ENCODE measurements at places on chromosomes 11 and 22.

- DNase-seq = no peak
Measured at GRCh38 chr22:41978732-41979131, 9.5 kb downstream of the SEPTIN3 start.

DNA sequence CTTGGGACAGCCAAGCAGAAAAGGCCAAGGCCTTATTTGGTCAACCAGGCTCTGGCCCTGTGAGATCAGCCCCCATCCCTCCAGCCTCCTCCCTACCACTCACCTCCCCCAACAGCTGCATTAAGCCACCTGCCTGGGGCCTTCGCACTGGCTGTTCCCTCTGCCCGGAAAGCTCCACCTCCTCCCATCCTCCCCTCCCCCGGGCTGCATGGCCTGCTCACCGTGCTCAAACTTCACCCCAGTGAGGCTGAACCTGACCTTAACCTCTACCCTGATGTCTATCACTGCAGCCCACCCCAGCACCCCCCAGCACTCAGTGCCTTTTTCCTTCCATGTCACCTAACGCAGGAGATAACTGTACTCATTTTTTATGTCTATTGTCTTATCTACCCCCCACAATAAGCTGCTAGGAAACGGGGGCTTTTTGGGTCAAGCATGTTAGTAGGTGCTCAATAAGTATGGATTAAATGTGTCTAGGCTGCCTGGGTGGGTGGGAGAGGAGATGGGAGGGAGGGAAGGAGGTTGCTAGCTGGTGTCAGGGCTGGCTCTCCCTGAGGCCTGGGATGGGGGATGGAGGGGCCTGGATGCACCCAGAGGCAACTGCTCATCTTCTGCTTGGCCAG lies 912 bp downstream of the PTPRCAP start:
- peak; percentile 71 for DNase-seq

GRCh38 chr11:61616434-61616833 lies 35.6 kb upstream of the SYT7 start:
- DNase-seq = no peak

DNA sequence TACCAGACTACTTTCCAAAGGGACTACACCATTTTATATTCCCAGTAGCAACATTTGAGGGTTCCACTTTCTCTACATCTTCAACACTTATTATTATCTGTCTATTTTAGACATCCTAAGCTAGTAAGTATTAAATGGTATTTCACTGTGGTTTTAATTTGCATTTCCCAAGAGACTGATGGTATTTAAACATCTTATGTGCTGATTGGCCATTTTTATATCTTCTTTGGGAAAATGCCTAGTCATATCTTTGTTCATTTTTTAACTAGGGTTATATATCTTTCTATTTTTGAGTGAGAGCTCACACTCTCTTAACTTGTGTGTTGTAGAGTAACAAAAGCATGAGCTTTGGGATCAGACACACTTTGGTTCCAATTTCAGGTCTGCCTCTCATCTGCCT lies 73.7 kb downstream of the PRCP start:
- no peak for DNase-seq

GRCh38 chr11:44036811-44037657 lies 10.7 kb upstream of the ACCSL start:
- DNase-seq = peak; percentile 3
